ENCODE measurements at places on chromosomes 3 and 15. TPM values are rescaled to one million over a fixed set of nuclear protein-coding genes. Genes with fewer than 3 reads are reported as not detected.

- no peaks in the 10 kb centered on the region for H3K36me3 ChIP-seq
- no peaks in the 10 kb centered on the region for H3K27me3 ChIP-seq
- H3K4me1 ChIP-seq: peaks cover 23% of the 10 kb centered on the region
- no peak overlapping the region for H3K27ac ChIP-seq
- H3K4me3 ChIP-seq: no peak overlapping the region
- DNase-seq: no peak
These were observed 190.1 kb downstream of the CHST2 start for GRCh38 chr3:143309705-143310104.

- no peaks in the 10 kb centered on the region for H3K27me3 ChIP-seq
- H3K36me3 ChIP-seq: no peaks in the 10 kb centered on the region
- H3K4me1 ChIP-seq: peaks cover 13% of the 10 kb centered on the region
- no peak overlapping the region for H3K4me3 ChIP-seq
- DNase-seq: no peak
- no peak overlapping the region for H3K27ac ChIP-seq
These were observed 105.3 kb downstream of the CTNNB1 start for GRCh38 chr3:41304593-41304992.

DNA sequence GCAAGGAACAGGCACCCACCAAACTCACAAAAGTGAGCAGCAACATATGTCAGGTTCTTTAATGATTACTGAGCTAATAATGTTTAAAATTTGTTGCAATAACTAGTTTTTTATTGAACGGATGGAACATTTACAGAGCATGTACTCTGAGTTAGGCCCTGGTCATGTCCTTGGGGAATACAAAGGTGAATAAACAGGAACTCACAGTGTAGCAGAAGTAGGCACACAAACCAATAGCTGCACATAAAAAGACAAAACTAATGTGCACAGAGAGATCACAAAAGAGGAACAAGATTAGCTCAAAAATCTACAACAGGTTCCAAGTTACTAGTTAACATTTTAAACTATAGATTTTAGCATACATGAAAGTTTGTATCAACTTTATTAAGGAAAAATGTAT is 505.3 kb upstream of the PPP2R3A start:
- no peaks in the 10 kb centered on the region for H3K4me1 ChIP-seq
- DNase-seq: no peak
- H3K36me3 ChIP-seq: no peaks in the 10 kb centered on the region
- no peak overlapping the region for H3K27ac ChIP-seq

GRCh38 chr15:38164507-38164906 is 88.1 kb upstream of the SPRED1 start:
- H3K36me3 ChIP-seq: no peaks in the 10 kb centered on the region
- H3K27me3 ChIP-seq: peaks cover 5% of the 10 kb centered on the region
- no peak overlapping the region for H3K27ac ChIP-seq
- no peak overlapping the region for H3K4me3 ChIP-seq
- no peak for DNase-seq
- no peaks in the 10 kb centered on the region for H3K4me1 ChIP-seq

- DNase-seq: no peak
- no peaks in the 10 kb centered on the region for H3K36me3 ChIP-seq
- peaks cover 3% of the 10 kb centered on the region for H3K4me1 ChIP-seq
- no peaks in the 10 kb centered on the region for H3K27me3 ChIP-seq
These were observed 87.1 kb downstream of the LPP start for GRCh38 chr3:188241072-188241471.

Gene CHDH
- polyA plus RNA-seq: 0.29 TPM

Gene POTEB
- not detected for polyA plus RNA-seq

Gene IL17RD
- 1.3 TPM for polyA plus RNA-seq
